ENCODE measurements at places on chromosomes 16 and 17.

DNA sequence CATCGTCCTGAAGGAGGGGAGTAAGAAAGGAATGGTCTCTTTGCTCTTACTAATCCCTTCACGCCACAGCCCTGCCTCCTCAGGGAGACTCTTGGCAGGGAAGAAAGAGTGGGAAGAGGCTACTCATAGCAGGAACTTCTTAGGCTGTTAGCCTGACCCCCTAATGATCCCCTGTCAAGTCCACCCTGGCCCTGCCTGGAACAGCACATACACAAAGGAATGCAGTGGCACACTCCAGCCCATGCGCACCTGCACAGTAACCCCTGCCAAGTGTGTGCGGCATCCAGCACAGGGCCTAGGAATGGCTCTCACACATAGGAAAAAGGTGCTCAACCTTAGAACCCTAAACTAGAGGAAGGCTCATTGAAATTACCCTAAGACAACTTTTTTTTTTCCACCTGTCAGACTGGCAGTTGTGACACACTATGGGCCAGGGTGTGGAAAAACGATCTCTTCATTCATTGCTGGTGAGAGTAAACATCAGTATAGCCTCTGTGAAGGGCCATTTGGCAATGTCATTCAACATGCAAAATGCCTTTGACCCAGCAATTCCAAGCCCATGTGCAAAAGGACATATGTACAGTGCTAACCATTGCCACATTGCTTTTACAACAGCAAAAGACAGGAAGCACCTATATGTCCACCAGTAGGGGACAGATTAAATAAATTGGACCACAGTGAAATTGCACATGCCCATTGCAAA, 50.1 kb downstream of the PIMREG start:
- no peak for DNase-seq

DNA sequence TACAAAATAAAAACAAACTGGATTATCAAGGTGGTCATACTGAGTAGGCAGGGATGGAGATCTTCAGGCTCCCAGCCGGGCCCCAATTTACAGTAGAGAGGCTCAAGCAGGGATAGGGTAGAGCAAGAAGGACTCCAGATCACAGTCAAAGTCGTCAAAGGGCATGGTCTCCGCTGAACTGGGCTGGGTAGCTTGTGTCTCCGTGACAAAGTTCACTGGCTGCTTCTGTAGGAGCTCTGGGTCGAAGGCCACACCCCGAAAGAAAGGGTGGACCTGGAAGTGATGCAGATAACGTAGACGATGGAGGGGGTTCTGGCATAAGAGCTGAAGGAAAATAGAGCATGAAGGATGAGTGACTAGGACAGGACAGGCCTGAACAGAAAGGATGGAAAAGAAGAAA, 3.6 kb downstream of the RSKR start:
- no peak for DNase-seq

GRCh38 chr16:84973776-84974523, 37.4 kb downstream of the ZDHHC7 start:
- no peak for DNase-seq

GRCh38 chr17:63645775-63646487, 23.7 kb downstream of the MAP3K3 start:
- DNase-seq: no peak

GRCh38 chr17:38361694-38362465, 10.2 kb downstream of the SOCS7 start:
- no peak for DNase-seq

- no peak for DNase-seq
Observed at GRCh38 chr16:69894676-69895075, 56.5 kb upstream of the CLEC18A start.

GRCh38 chr17:62862251-62862650, 54.1 kb upstream of the MARCHF10 start:
- DNase-seq: no peak

DNA sequence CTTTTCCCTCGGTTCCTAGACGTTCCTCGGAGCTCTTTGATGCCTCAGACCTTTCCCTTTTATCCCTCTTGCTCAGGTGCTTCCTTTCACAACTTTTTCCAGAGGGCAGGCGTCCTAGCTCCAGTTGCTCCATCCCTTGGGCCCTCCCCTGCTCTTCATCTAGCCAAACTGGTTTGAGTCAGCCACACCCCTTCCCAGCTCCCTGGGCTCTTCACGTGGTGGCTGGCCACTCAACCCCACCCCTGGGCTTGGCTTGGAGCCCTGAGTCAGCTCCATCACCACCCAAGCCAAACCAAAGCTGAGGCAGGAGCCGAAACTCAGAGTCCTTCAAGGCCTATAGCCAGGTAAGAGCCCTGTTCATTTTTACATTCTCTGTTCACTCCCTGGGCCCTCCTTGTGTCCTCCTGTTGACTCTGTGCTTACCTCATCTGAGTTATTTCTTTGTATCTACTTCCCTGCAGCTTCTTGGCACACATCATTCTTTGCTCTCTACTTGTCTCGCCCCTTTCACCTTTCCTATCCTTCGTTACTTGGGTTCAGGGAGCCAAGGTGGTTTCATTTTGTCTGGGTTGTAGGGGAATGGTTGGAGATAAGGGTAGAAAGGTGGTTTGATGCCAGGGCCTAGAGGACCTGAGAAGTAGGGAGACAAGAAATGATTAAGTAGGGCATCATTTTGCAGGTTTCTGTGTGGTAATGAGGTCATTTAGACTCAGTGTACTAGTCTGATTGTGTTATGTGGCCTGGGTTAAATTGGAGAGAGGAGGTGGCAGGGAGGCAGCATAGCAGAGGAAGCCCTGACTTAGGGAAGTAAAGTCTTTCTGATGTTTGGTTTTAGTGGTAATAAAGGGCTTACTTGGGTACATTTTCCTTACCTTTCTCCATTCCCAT, 7.6 kb upstream of the PHKG2 start:
- peak; percentile 86 for DNase-seq

GRCh38 chr17:77111934-77112296, 28.9 kb upstream of the SEC14L1 start:
- DNase-seq: no peak

DNA sequence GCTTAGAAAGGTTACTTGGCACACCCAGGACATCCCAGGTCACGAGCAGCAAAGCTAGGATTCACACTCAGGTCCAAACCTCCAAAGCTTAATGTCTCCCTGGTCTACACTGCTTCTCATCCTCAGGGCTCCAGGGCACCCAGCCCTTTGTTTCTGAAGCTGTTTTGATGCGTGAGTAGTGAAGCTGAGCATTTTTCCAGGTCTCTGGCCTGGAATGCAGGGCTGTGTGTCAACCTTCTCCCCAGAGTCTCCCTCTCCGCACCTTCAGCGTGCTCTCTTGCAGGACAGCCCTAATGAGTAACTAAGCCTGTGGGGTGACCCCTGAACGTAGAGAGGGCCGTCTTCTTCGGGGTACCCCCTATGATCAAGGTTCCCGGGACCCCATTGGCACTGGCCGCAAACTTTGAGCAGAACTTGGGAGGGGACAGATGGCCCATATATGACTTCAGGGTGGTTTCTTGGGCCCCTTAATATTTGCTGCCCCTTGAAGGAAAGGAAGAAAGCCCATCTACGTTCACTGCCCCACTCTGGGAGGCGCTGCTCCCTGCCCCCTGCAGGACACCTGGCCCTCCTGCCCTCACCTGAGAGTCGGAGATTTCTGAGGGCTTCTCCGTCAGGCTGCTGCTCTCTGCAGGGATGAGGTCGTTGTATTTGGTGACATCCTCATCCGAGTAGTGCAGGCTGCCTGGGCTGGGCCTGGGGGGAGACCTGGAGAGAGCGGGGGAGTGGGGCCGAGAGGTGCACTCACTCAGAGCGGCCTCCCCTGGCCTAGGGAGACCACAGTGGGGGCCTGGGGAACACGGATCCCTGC, 36.4 kb upstream of the CDC42EP4 start:
- DNase-seq: no peak

DNA sequence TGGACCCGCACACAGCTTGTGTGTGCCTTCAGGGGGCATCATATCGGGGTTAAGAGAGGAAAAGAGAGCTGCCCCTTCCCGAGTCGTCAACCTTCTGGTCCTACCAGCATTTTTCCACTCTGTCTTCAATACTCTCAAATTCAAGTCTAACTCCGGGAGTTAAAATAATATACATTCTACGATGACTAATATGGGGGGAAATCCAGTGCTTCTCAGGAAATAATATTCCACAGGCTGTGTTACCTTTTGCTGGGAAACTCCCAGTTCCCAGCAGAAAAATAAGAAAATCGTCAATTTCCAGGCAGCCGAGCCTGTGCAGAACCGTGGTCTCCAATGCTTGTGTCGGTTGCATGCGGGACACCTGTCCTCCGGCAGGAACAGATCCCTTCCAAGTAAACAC, 105.0 kb upstream of the FOXF1 start:
- no peak for DNase-seq

DNA sequence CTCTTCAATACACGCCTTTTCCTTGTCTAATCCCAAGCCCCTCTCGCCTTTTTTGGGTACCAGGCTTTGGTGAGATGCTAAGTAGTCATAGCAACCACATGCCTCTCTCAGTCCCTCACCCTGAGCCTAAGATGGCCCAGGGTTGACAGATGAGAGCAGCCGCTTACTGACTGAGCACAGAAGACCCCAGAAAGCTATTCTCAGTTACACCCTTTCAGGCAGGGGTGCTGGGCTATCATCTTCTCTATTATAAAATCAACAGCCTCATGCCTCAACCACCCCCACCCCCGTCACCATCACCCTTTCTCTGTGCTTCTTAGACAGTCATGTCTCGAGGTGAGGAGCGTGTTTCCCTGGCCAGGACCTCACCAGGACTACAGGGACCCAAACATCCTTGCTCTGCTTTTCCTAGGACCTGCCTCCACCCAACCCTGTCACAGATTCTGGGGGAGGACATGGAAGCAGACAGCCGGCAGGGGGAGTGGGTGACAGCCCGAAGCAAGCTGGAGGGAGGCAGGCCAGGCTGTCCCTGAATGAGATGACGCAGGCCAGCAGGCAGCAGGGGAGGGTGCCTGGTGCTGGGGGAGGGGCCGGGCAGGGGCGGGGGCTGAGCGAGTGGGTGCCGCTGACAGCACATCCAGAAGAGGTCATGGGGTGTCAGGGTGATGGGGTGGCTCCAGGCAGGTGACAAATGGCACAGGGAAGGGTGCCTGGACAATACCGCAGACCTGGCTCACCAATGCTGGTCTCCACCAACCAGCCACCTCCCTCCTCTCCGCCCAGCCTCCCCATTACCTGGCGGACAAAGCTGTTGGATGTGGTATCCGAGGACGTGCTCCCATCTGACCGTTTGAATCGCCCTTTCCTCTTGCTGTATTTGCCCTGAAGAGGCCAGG, 3.1 kb downstream of the CACNB1 start:
- peak; percentile 64 for DNase-seq

DNA sequence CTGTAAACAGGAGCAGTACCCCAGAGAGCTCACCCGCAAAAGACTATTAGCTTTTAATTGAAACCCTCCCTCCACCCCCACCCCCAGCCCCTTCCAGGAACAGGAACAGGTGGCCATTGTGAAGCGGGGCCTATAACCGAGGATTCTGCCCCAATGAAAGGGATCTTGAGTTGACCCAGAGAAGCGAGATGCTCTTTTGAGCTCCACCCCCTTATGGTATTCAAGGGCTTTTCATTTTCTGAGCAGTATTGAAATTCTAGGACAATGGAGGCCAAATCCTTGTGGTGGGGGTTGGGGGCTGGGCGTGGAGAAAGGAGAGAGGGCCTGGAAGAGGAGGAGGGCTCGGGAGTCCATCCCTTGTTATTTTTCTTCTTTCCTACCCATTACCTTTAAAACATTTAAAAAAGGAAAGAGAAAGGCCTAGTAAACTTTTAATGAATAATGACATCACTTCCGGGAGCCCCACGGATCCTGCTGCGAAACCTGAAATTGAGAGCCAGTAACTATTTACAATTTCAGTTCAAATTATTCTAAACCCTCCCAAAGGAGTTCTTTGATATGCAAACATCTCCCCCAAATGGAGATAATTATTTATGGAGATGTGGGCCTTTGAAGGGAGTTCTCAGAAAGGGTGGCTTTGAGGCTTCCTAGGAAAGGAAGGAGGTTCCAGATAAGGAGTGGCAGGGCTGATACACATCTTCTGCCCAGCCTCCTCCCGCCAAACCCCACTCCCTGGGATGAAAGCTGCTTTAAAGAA, 30.5 kb downstream of the HS3ST3B1 start:
- no peak for DNase-seq

- DNase-seq: no peak
Observed at GRCh38 chr17:43438626-43439025, 39.8 kb downstream of the ARL4D start.

DNA sequence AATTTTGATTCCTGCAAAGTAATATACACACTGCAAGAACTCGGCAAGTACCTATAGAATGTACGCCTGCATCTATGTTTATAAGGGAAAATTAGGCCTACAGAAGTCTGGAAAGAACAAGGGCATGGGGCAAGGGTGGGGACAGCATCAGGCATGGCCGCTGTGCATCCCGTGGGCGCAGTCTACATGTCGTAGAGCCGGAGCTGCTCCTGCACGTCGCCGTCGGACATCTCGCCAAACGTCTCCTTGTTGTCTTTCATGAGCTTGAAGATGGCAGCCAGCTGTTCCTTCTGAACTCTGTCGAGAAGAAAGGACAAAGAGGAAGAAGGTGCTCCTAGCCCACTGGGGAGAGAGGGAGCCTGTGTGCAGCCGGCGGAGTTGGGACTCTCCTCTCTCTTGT, 33.4 kb downstream of the MXRA7 start:
- no peak for DNase-seq

DNA sequence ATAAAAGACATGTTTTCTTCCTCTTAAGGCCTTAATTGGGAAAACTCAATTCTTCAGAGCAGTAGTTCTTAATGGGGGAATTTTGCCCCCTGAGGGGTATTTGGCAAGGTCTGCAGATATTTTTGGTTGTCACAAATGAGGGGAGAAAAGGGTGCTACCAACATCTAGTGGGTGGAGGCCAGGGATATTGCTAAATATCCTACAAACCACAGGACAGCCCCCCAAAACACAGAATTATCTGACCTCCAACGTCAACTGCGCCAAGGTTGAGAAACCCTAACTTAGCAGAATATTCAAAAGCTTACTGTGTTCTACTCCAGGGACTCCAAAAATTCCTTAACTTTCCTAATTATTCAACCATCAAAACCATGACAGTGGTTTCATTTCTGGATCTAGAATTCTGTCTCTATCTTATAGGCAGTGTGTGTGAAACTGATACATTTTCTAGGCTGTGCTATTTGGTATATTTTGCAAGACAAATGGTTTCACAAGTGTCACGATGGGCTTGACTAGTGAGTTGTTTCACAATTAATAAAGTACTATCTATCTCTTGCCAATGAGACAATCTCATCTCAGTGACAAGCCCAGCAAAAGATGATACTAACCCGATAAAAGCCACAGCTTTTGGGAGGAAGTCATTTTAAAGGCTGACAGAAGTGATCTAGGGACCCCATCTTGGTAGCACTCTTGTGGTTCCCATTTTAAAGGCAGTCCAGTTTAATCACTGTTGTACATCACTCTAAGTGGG, 14.7 kb downstream of the TXNDC11 start:
- peak; percentile 60 for DNase-seq

All from fibroblast of gingiva (primary cell).